PC-9 (cell line): ENCODE measurements at places on chromosomes 6 and 20.
A peak's percentile ranks its signal among the peaks of the same experiment; 100 is the strongest.

- peak; percentile 65 for DNase-seq
- peaks cover 18% of the 10 kb centered on the region for H3K4me1 ChIP-seq
- peak overlapping the region; percentile 97 for H3K4me3 ChIP-seq
- H3K27ac ChIP-seq = peak overlapping the region; percentile 46
- H3K27me3 ChIP-seq = no peaks in the 10 kb centered on the region
- H3K36me3 ChIP-seq = no peaks in the 10 kb centered on the region
Measured at GRCh38 chr20:36744764-36745191, 1.1 kb downstream of the NDRG3 start.

DNA sequence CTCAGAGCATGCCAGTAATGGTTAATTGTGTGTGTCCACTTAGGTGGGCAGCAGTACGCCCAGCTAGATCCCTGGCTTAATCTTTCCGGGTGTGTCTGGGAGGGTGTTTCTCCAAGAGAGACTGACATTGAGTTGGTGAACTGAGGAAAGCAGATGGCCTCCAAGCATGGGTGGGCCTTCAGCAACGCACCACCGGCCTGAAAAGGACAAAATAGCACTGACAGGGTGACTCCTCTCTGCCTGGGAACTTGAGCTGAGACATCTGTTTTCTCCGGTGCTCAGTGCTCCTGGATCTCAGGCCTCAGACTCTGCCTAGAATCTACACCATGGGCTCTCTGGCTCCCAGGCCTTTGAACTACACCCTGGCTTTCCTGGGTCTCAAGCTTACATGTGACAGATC lies 43.2 kb downstream of the C6orf118 start:
- no peaks in the 10 kb centered on the region for H3K36me3 ChIP-seq
- no peak overlapping the region for H3K27ac ChIP-seq
- H3K4me3 ChIP-seq = no peak overlapping the region
- DNase-seq = no peak
- no peaks in the 10 kb centered on the region for H3K27me3 ChIP-seq

GRCh38 chr20:24786646-24787045 lies 162.4 kb upstream of the CST7 start:
- H3K27ac ChIP-seq = no peak overlapping the region
- H3K27me3 ChIP-seq = no peaks in the 10 kb centered on the region
- DNase-seq = no peak
- H3K36me3 ChIP-seq = no peaks in the 10 kb centered on the region
- no peaks in the 10 kb centered on the region for H3K4me1 ChIP-seq
- no peak overlapping the region for H3K4me3 ChIP-seq

GRCh38 chr20:32507998-32508774 lies 76.9 kb downstream of the NOL4L start:
- no peaks in the 10 kb centered on the region for H3K36me3 ChIP-seq
- H3K4me3 ChIP-seq = no peak overlapping the region
- no peak overlapping the region for H3K27ac ChIP-seq
- no peaks in the 10 kb centered on the region for H3K4me1 ChIP-seq
- no peaks in the 10 kb centered on the region for H3K27me3 ChIP-seq

GRCh38 chr20:37439223-37439933 lies 81.7 kb upstream of the NNAT start:
- no peak for DNase-seq
- peaks cover 85% of the 10 kb centered on the region for H3K27me3 ChIP-seq
- no peaks in the 10 kb centered on the region for H3K36me3 ChIP-seq
- H3K27ac ChIP-seq = no peak overlapping the region
- H3K4me3 ChIP-seq = no peak overlapping the region

DNA sequence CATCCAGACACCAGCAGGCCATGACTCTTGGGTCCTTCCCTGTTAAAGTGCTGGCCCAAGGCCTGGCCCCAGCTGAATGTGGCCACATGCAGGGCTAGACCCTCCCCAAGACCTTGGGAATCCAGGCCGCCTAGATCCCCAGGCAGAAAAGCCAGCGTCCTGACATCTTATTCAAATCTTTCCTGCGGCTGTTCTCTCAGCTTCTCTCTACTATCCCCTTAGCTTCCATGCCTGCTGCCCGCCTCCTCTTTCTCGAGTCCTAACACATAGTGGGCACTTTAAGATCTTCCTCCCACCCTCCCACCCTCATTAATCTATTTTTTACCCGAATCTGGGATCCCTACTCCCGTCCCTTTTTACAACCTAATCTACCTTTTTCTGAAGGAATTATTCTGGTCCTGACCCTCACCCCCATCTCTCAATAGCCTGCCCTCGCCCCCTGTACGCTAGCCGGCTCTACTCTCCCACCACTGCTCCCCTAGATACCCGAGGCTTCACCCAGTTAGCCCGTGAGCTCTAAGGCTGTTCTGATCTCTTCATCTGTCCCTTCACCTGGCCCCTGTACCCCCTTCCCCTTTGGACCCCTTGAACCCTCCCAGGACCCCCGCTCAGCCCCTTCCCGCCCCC lies at the start of gene CCHCR1:
Gene CCHCR1, minus strand, starts transcription at position 290 of the 627 bp plus-strand sequence. Its CDS starts 202 bp downstream, at position 88.
- peak within 1 kb of the TSS; percentile 89 for H3K4me3 ChIP-seq
- no peaks in the 10 kb centered on the region for H3K36me3 ChIP-seq
- H3K27me3 ChIP-seq = no peaks in the 10 kb centered on the region
- H3K4me1 ChIP-seq = peaks cover 16% of the 10 kb centered on the region
- no peak within 1 kb of the TSS for H3K27ac ChIP-seq
- no peak for DNase-seq

DNA sequence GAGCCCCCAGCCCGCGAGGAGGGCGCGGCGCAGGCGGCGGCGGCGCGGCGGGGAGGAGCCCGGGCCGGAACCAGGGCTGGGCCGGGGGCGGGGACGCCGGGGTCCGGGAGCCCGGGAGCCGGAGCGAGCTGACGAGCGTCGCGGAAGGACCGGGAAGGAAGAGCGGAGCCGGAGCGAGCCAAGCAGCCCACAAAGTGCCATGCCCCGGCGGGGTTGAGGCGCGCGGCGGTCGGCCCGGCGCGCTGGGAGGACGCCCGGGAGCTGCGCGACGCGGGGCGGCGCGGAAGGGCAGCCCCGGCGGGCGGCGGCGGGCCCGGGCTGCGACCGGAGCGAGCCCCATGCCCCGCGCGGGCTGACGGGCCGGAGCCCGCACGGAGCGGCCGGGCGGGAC lies 289 bp downstream of the FOXP4 start:
- DNase-seq = no peak
- no peaks in the 10 kb centered on the region for H3K36me3 ChIP-seq
- no peaks in the 10 kb centered on the region for H3K27me3 ChIP-seq
- H3K27ac ChIP-seq = no peak overlapping the region
- H3K4me1 ChIP-seq = no peaks in the 10 kb centered on the region
- peak overlapping the region; percentile 67; the same call in 1 of the 2 replicates for H3K4me3 ChIP-seq

- peak; percentile 68 for DNase-seq
- H3K27ac ChIP-seq = peak overlapping the region; percentile 52
- no peak overlapping the region for H3K4me3 ChIP-seq
- peaks cover 93% of the 10 kb centered on the region for H3K4me1 ChIP-seq
Measured at GRCh38 chr6:158793432-158793831, 25.7 kb downstream of the EZR start.

- no peak for DNase-seq
- H3K36me3 ChIP-seq = no peaks in the 10 kb centered on the region
- no peaks in the 10 kb centered on the region for H3K27me3 ChIP-seq
- H3K4me3 ChIP-seq = no peak overlapping the region
- H3K27ac ChIP-seq = no peak overlapping the region
- H3K4me1 ChIP-seq = peaks cover 8% of the 10 kb centered on the region
Measured at GRCh38 chr20:7897781-7898364, 42.4 kb downstream of the HAO1 start.

- peaks cover 8% of the 10 kb centered on the region for H3K4me1 ChIP-seq
- H3K27ac ChIP-seq = no peak overlapping the region
- peak; percentile 82 for DNase-seq
- H3K4me3 ChIP-seq = no peak overlapping the region
- H3K36me3 ChIP-seq = no peaks in the 10 kb centered on the region
- no peaks in the 10 kb centered on the region for H3K27me3 ChIP-seq
Measured at GRCh38 chr6:26351544-26351953, 13.4 kb upstream of the BTN3A2 start.

DNA sequence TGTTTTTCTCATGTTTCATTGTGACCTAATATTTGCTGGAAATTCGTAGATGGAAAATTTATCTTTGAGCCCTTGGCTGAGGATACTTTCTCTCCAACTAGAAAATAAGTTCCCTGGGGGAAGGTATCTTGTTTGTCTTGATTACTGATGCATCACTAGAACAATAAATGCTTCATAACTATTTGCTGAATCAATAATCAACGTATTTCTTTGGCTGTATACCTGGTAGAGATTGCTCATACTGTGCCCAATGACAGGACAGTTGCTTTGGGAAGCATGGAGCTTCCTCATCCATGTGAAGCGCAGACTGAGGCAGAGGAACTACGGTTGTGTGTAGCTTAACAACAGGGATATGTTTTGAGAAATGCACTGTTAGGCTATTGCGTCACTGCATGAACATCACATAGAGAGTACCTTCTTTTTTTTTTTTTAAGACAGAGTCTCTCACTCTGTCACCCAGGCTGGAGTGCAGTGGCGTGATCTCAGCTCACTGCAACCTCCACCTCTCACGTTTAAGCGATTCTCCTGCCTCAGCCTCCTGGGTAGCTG lies 34.2 kb upstream of the RPN2 start:
- no peak for DNase-seq
- H3K4me3 ChIP-seq = no peak overlapping the region
- no peaks in the 10 kb centered on the region for H3K36me3 ChIP-seq
- H3K27ac ChIP-seq = no peak overlapping the region
- no peaks in the 10 kb centered on the region for H3K4me1 ChIP-seq
- H3K27me3 ChIP-seq = no peaks in the 10 kb centered on the region

DNA sequence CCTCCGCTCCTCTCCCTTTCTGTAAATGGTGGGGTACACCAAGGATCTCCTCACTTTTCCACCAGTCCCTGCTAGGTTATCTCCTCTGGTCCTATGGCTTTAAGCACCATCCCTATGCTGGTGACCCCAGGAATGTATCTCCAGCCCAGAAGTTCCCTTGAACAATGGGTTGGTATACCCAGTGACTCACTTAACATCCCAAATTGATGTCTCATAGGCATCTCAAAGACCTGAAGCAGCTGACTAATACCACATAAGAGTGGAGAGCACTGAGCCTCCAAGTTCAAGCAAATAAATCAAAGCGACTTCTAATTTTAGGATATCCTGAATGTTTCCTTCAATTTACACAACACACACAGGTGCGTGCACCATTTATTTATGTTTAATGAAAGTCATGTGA lies 48.3 kb downstream of the ADGRF1 start:
- peaks cover 57% of the 10 kb centered on the region for H3K4me1 ChIP-seq
- H3K36me3 ChIP-seq = no peaks in the 10 kb centered on the region
- DNase-seq = peak; percentile 98
- H3K4me3 ChIP-seq = no peak overlapping the region

DNA sequence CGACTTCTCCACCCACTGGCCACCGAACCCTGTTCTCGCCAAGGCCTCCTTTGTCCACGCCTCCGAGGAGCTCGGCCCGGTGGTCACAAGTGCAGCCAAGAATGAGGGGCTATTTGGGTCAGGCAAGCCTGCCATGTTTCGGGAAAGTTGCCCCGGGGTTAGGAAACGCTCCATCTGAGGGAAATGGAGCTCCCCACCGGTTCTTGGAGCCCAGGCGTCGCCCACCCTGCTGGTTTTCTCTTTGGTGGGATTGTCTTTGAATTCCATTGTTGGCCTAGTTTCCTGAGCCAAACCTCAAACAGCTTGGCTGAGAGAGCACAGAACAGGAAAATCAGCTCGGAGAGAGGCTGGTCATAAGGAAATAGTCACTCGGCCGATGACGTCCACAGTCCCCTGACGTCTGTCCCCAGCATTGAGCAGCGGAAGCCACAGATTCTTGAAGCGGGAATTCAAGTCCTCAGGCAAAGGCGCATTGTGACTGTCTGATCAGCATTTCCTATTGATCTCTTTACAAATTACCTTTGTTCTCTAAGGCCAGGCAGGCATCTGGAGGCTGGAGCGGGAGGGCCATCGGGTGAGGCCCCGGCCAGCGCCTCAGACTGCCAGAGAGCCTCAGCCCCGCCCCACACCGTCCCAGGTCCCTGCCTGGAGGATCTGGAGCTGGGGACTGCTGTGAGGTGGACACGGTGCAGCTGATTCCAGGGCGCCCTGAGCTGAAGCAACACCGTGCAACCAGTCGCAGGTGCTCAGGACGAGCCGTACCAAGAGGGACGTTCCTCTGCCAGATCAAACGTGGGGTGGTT lies 138.6 kb downstream of the DLL1 start:
- no peaks in the 10 kb centered on the region for H3K4me1 ChIP-seq
- no peak overlapping the region for H3K27ac ChIP-seq
- peaks cover 64% of the 10 kb centered on the region for H3K27me3 ChIP-seq
- no peak overlapping the region for H3K4me3 ChIP-seq
- peak; percentile 14 for DNase-seq
- no peaks in the 10 kb centered on the region for H3K36me3 ChIP-seq

DNA sequence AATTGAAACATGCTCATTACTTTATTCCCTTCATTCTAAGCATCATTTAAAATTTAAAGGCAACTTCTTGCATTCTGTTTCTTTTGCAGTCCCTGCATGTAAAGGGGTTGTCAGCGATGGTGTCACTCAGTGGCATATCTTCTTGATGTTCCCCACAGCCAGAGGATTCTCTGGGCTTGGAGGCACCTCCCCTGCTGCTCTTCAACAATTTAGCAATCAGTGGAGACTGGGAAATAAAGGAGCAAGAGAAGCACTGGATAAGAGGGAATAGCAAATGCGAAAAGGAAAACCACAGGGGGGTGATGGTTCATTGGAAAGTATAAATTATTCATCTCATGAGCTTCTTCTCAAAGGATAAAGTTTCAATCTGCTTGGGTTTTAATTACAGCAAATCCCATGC lies 30.7 kb upstream of the MC3R start:
- H3K27ac ChIP-seq = no peak overlapping the region
- H3K27me3 ChIP-seq = peaks cover 19% of the 10 kb centered on the region
- H3K4me3 ChIP-seq = no peak overlapping the region
- H3K36me3 ChIP-seq = no peaks in the 10 kb centered on the region
- no peaks in the 10 kb centered on the region for H3K4me1 ChIP-seq
- DNase-seq = no peak

- H3K27me3 ChIP-seq = no peaks in the 10 kb centered on the region
- DNase-seq = no peak
- H3K4me1 ChIP-seq = no peaks in the 10 kb centered on the region
Measured at GRCh38 chr6:84253380-84253779, 25.9 kb upstream of the CEP162 start.

- H3K27me3 ChIP-seq = no peaks in the 10 kb centered on the region
- no peaks in the 10 kb centered on the region for H3K4me1 ChIP-seq
- no peak for DNase-seq
- H3K4me3 ChIP-seq = no peak overlapping the region
Measured at GRCh38 chr6:149699150-149699549, 18.8 kb downstream of the LATS1 start.

DNA sequence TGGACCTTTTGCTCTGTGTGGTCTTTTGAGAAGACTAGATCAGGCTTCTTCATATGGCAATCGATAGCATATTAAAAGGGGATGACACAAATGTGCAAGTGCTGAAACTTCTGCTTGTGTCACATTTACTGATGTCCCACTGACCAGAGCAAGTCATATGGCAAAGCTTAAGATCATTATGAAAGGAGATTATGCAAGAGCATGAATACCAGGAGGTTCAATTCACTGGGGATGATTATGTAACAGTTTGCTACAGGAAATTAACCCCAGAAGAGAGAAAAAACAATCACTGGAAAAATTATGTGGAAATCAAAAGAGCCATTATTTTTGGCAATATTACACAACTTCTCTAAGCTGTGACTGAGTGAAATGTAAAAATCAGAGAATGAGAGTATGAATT lies 13.7 kb upstream of the PRDM13 start:
- H3K27me3 ChIP-seq = peaks cover 17% of the 10 kb centered on the region; the same call in 1 of the 2 replicates
- no peak for DNase-seq
- H3K27ac ChIP-seq = no peak overlapping the region
- no peaks in the 10 kb centered on the region for H3K4me1 ChIP-seq
- H3K4me3 ChIP-seq = no peak overlapping the region
- H3K36me3 ChIP-seq = no peaks in the 10 kb centered on the region

- DNase-seq = no peak
- H3K27me3 ChIP-seq = no peaks in the 10 kb centered on the region
- H3K27ac ChIP-seq = no peak overlapping the region
- H3K4me3 ChIP-seq = no peak overlapping the region
- H3K36me3 ChIP-seq = no peaks in the 10 kb centered on the region
- H3K4me1 ChIP-seq = no peaks in the 10 kb centered on the region
Measured at GRCh38 chr6:144314003-144314485, 28.9 kb downstream of the UTRN start.
